Activated CD8-positive, alpha-beta T cell treated with anti-CD3 and anti-CD28 coated beads, Interleukin-2, amount 10 ng/mL, durations not matched to agents 7 days and 5 days (primary cell): ENCODE measurements at places on chromosomes 6 and 20.

GRCh38 chr6:29845405-29846006 is 17.9 kb downstream of the HLA-G start:
- DNase-seq = peak; percentile 36

GRCh38 chr6:151054306-151054705 is 185.5 kb upstream of the AKAP12 start:
- no peak for DNase-seq

GRCh38 chr6:159742165-159742564 is 14.9 kb downstream of the WTAP start:
- DNase-seq = no peak

DNA sequence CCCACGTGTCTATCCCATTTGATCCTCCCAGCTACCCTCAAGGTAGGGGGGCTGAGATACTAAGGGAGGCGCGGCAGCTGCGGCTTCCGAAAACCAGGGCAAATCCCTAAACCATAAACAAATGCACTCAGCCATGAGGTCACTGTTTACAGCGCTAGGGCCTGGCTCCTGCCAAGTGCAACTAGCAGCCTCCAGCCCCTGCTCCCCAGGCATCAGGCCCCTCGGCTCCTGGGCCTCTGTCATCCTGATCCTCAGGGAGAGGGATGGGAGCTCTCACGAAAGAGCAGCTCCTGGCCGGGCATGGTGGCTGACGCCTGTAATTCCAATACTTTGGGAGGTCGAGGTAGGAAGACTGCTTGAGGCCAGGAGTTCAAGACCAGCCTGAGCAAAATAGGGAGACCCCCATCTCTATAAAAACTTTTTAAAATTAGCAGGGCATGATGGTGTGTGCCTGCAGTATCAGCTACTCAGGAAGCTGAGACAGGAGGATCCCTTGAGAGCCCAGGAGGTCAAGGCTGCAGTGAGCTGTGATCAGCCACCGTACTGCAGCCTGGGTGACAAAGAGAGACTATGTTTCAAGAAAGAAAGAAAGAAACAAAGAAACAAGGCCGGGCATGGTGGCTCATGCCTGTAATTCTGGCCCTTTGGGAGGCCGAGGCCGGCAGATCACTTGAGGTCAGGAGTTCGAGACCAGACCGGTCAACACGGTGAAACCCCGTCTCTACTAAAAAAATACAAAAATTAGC is 42.5 kb upstream of the TLDC2 start:
- no peak for DNase-seq

GRCh38 chr6:40138273-40138720 is 204.0 kb upstream of the MOCS1 start:
- no peak for DNase-seq

DNA sequence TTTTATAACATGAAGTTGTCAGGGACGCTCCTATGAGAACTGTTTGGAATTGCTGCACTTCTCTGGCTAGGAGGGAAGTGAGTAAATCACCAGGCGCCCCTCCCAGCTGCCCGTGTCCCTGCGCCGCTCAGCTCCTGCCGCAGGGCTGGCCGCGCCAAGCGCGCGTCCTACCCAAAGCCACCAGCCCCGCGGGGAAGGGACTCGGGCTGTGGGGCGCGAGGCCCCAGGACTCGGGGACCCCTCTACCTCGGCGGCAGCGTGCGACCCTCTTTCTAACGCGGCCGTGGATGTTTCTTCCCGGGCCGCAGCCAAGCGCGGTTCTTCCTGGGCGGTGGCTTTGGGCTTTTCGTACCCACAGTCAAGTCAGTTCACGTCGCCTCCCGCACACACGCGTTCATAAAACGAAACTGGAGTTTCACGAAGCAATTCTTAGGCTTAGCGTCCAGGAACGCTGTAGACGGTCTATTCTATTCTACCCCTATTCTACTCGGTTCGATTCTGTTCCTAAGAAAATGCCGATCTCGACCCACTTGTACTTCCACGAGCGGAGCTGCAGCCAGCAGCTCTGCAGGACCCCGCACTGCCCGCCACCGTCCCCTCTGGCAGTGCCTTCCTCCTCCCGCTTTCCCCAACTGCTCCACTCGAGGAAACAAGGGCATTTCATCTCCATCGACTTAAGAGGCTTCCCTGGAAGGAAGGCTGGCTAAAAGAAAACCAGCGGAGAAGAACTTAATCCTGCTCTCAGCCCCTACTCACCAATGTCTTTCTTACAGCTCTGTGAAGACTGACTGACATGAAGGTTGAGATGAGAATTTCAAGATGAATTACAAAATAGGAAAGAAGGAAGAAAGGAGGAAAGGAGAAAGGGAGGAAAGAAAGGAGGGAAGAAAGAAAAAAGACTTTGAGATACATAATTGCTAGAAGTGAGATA is 15.4 kb downstream of the FOXC1 start:
- DNase-seq = no peak

DNA sequence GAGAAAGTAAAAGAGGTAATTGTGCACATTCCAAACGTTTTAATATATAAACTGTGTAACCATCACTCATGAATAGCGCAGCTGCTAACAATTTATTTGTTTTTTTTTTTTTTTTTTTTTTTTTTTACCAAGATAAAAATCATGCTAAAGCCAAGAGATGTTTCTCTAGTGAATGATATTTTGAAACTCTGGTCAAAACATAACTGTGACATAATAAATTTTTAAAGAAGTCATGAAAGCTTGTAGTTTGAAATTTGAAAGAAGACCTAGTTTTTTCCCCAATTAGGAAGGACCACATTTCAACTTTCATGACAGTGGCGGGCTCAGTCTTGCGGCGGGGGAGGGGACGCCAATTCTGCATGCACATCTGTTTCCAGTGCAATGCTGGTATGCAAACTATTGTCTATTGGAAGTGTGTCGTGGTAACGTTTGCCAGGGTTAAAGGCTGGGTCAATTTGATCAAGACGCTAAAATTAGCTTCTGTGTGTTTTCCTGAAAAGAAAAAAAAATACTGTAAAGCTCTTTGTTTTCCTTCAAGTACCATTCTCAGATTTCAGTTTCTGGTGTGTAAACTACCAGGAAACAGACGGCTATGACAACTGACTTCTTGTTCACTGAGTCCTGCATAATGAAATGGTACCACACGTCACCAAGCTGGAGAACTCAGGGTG is 211.9 kb downstream of the FOXC1 start:
- no peak for DNase-seq

- DNase-seq = no peak
Observed at GRCh38 chr20:8242827-8243724, 111.0 kb downstream of the PLCB1 start.

GRCh38 chr6:42075159-42075838 is 25.0 kb downstream of the TAF8 start:
- DNase-seq = peak; percentile 61

GRCh38 chr6:149862922-149863697 is 1.0 kb downstream of the LRP11 start:
- peak; percentile 30 for DNase-seq

DNA sequence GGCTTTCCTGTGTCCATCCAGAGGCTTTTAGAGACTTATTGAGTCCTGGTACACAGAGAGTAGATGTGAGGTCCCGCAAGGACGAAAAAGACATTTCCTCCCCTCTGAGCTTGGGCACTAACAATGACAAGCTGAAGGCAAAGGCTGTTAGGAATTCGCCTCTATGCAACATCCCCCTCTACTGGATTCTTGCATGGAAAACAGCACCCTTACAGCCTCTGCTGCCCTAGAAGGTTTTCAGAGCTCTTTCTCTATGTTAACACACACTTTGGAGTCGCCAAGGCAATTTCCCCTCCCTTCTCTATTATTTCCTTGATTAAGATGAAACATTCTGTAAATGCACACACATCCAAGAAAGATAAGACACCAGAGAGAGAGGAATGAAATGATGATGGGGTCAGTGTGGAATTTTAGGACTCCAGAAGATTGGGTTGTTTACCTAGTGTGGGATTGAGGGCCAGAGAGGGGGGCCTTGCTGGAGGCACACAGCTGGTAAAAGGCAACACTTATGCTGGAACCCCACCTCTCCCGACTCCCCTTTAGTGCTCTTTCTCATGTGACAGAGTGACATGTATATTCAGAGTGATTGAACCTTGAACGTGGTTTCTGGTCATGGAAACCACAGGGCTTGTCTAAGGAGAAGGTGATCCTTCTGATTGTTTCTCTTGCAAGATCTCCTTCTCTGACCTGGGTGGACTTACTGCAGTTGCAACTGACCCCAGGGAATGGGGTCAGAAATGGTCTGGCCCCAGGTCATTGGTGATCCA is 300.7 kb downstream of the CLIC5 start:
- peak; percentile 68 for DNase-seq

GRCh38 chr20:12605751-12606150 is 403.0 kb upstream of the SPTLC3 start:
- DNase-seq = no peak

- DNase-seq = no peak
Observed at GRCh38 chr6:91573826-91574416, 987.0 kb upstream of the MAP3K7 start.

DNA sequence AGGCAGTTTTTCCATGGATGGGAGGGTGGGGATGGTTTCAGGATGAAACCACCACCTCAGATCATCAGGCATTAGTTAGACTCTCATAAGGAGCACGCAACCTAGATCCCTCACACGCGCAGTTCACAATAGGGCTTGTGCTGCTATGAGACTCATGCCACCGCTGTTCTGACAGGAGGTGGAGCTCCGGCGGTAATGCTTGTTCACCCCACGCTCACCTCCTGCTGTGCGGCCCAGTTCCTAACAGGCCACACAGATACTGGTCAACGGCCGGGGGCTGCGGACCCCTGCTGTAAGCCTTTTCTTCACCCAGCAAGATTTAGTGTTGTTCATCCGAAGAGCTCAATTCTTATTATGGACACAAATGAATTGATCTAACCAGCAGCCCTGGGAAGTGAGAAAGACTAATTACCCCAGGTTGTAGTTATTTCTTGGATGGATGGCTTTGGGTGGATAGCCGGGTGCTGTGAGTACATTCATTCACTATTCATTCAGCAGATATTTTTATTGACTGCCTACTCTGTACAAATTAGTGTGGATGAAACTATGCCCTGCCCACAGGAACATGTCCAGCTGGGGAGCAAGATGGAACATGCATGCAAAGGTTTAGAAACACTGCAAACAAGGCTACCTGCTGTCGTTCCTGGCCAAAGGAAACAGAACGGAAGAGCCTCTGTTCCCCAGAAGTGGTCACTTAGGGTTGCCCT is 57.2 kb downstream of the RIOK1 start:
- DNase-seq = no peak

GRCh38 chr6:41663568-41663967 is 25.3 kb downstream of the MDFI start:
- DNase-seq = no peak

DNA sequence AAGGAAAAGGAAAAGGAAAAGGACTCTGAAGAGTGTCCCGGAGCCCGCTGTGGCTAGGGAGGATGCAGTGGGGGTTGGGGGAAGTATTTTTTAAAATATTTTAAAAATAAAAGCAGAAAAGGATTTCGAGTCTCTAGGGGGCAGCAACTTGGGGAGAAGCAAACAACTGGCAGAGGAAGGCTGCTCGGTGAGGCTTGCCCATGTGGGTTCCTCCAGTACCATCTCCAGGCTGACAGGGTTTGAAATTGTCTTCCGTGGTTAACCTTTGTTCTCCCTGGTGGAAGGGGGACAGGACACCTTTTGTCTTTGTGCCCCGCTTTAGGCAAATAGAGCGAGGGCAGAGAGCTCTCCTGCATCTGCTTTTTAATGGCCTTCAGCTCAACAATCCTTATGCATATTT is 60.4 kb upstream of the SNX9 start:
- DNase-seq = peak; percentile 32

GRCh38 chr6:160679402-160679769 is 15.3 kb upstream of the LPA start:
- no peak for DNase-seq
